Right renal cortex interstitium (tissue), 3 donors: ENCODE measurements at places on chromosomes 1 and 21. TPM values are rescaled to one million over a fixed set of nuclear protein-coding genes. Genes with fewer than 3 reads are reported as not detected.

DNA sequence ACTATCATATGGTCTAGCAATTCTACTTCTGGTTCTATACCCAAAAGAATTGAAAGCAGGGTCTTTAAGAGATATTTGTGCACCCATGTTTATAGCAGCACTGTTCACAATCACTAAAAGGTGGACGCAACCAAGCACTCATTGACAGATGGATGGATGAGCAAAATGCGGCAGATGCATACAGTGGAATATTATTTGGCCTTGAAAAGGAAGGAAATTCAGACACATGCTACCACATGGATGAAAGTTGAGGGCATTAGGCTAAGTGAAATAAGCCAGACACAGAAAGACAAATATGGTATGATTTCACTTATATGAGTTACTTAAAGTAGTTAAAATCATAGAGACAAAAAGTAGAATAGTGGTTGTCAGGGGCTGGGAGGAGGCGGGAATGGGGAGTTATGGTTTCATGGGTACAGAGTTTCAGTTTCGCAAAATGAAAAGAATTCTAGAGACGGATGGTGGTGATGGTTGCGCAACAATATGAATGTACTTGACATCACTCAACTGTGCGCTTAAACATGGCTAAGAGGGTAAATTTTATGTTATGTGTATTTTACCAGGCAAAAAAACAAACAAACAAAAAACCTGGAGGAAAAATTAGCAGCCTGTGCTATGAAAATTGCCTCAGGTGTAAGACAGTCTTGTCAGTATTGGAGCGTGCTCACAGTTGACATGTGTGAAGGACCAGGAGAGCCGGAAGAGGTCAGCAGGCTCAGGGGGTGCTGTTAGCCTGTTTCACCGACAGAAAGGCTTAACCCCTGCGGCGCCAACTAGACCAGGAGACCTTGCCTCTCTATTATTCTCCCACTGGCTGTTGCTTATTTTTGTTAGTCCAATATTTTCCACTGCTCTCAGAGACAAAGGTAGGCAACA is 26.5 kb downstream of the CD247 start:
- DNase-seq = no peak

Gene C1orf141
- polyA plus RNA-seq = 0.32 TPM

Gene FAM177B
- not detected for polyA plus RNA-seq

DNA sequence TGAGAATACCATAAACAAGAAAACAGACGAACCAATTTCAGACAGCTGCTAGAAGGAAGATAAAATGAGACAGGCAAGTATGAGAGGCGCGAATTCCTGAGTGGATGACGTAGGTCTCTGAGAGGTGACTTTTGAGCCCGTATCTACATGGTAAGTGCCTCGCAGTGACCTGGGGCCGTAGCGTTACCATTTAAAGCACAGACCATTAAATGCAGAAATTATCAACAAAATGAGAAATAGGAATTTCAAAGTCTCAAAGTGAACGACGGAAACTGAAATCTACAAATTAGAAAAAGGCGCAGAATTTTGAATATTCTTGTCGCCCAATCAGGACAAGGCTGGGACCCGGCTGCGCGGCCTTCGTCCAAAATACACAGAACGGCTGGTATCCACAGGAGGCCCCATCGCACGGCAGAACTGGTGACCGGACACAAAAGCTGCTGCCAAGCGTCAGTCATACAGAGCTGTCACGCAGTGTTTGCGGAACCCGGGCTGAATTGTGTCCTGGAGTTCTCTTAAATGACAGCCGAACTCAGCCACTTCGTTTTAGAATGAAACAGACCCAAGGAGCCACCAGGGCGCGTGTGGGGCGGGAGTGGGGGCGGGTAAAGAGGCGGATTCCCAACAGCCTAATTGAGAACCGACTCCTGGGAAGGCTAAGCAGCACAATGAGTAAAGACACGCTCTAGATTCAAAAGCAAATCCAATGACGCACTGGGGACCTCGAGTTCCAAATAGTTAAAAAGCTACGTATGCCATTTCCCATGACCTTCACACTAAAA is 13.8 kb upstream of the BOLA1 start:
- peak; percentile 76 for DNase-seq

DNA sequence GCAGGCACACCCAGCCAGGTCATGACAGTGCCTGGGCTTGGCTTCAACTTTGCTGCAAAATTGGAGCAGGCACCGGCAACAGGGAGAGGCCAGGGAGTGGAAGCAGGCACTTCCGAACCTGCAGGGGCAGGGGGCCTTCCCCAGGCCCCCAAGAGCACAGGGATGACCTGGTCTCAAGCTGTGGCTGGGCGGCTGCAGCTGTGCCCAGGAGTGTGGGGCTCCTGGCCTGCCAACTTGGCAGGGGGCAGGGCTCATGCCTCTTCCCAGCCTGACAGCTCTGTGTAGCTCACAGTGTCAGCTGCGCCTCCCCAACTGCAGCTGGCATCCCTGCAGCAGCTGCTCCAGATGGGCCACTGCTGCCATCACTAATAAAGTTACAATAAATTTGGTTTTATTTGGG is 51.5 kb upstream of the SCYL3 start:
- no peak for DNase-seq

DNA sequence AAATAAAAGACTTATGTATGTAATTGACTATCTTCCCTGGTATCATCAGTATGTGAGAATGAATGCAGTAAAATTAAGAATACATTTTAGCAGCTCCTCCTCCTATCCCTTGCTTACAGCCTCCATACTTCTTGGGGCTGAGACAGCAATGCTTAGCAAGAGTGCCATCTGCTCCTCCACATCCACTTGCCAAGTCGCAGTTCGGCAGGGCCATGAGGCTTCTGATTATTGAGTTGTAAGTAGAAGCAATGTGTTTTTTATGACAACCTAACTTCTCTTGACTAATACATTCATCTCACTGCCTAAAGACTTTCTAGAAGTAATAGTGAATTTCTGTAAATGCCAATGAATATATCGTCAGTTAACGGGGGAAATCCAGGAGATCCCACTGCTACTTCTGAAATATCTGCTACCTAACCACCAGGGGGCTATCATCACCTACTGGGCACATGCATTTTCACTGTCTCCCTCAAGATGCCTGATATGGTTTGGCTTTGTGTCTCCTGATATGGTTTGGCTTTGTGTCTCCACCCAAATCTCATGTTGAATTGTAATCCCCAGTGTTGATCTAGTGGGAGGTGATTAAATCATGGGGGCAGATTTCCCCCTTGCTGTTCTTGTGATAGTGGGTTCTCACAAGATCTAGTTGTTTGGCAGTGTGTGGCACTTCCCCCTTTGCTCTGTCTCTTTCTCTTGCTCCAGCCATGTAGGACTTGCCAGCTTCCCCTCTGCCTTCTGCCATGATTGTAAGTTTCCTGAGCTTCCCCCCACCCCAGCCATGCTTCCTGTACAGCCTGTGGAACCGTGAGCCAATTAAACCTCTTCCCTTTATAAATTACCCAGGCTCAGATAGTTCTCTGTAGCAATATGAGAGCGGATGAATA is 59.6 kb downstream of the EXTL2 start:
- DNase-seq = no peak

Gene INSRR
- 2.1 TPM for polyA plus RNA-seq

DNA sequence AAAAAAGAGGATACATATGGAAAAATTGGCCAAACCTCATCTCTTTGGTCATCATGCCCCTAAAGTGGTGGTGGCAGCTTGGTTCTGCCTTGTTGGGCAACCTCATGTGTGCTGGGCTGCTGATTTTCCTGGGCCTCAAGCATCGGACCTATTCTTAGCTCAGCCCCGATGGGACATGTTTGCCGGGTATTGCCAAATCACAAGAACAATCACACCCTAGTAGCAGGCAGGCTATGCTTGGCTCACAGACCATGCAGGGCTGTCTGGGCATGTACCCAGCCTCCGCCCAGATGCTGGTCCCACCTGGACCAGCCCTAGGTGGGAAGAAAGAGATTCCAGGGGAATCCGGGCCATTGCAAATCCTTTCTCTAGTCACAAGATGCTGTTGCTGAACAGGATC is 189.4 kb upstream of the FGGY start:
- DNase-seq = no peak

Gene NBPF6
- polyA plus RNA-seq = not detected

DNA sequence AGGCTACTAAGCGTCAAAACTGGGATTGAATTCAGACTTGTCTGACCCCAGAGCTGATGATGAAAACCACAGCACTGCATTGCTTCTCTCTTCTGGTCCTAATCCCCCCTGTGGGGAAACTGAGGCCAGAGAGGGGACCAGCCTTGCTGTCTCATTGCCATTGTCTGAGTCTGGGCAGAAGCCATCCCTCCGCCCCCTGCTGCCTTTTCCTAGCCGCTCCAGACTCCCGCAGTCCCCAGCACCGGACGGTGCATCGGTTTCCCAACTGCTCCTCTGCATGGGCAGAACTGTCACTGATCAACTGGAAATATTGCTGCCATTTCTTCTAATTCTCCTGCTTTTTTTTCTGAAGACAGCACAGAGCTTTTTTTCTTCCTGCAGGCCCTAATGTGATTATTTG is 157.4 kb downstream of the ACTL8 start:
- no peak for DNase-seq

GRCh38 chr1:115507901-115508300 is 133.9 kb upstream of the VANGL1 start:
- no peak for DNase-seq

Gene DDAH1
- 126 TPM for polyA plus RNA-seq

DNA sequence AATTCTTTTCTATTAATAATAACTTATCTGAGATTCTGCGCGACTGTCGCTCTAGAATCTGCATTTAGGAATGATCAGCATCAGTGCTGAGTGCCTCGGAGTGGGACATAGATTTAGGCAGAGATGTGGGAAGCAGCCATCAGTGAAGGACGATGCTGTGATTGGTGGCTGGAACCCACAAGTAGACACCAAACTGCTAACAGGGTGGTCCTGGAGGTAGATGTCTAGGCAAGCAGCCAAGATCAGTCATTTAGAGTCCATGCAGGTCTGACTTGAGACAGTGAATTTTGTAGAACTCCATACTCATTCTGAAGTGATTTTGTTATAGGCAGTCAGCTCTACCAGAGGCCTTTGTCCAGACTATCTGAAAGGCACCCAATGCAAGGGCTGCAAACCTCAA is 51.8 kb upstream of the LYST start:
- DNase-seq = no peak

DNA sequence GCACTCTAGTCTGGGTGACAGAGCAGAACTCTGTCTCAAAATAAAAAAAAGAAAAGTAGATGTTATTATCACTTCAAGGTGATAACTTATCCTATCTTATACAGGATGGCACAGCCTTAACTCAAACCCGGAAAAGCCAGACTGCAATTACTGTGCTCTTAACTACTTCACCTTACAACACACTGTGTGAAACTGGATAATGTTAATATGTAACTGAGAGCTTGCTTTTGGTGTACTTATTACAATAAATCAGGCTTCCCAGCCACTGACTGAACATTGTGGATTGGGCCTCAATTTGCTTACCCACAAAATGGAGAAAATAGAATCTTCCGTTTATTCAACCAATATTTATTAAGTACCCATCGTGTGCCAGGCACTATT is 1.4 kb downstream of the ORC1 start:
- no peak for DNase-seq

Gene DEGS1
- 72.0 TPM for polyA plus RNA-seq

- DNase-seq = no peak
These were observed 70.6 kb downstream of the FGGY start for GRCh38 chr1:59367301-59368007.

- DNase-seq = no peak
These were observed 50.4 kb upstream of the LRRC8D start for GRCh38 chr1:89770391-89770790.

DNA sequence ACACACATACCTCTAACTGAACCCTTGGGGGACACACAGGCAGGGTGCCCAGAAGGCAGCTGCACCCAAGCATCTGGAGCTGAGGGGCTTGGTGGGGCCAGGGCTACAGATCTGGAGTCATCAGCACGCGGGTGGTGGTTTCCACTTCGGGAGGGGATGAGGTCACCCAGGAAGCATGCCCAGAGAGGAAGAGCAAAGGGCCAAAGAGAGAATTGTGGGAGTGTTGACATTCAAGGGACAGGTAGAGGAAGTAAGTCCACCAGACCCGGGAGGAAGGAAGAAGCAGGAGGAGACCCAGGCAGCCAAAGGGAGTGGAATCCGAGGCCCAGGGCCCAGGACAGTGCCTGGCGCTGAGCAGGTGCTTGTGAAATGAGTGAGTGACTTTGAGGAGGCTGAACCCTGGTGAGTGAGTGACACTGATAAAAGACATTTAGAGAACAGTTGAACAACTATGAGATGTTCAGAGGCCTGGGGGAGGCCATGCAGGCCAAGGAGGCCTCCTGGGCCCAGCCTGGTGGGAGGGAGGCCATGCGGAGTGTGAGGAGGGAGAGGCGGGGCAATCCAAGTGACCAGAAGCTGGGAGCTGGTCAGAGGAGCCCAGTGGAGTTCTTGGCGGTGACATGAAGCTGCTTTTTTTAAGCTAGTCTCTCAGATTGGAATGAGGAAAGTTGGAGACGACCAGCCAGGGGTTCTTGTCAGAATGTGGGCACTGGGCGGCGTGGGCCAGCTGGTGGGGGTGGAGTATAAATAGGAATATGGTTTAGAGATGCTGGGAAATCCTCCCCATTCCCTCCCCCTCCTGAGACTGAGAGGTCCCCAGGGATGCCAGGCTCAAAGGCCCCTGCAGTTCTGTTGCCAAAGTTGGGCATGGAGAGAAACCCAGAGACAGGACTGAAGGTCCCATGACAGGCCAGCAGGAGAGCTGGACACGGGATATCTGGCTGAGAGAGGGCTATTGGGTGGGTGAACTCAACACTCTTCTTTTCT is 7.9 kb downstream of the CDK18 start:
- no peak for DNase-seq

Gene AGT
- polyA plus RNA-seq = 16.0 TPM

Gene C1orf94
- 0.06 TPM for polyA plus RNA-seq

DNA sequence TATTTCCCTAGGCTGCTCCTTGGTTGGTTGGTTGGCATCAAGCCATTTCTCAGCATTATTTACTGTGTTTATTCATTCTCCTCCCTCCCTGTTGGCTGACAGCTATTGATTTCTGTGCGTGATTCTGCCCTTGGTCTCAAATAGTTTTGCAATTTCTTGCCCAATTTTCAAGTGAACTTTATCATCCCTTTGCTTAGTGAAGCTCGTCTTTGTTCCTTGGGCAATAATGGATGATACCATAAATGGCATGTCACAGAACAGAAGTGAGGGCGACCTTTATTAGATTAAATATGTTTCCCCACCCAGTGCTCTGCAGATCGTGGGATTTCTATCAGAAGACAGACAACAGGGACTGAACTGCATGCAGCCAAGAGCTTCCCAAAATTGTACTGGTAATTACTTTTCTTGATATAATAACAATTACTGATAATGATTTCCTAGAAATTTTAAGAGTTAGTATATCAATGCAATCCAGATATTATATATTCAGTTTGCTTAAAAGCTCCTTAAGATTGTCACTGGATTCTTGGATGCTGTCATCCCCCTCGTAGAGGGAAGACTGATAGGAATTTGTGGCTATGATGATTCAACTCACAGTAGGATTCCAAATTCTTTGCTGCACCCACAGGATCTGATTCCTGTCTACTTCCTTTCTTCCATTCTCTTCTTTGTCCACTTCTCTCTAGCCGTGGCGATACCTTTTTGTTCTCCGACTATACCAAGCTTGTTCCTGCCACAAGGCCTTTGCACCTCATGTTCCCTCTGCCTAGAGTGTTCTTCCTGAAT is 122.1 kb upstream of the KAZN start:
- no peak for DNase-seq

GRCh38 chr1:56295949-56296929 is 283.1 kb downstream of the PLPP3 start:
- no peak for DNase-seq
